ENCODE measurements at places on chromosomes 2 and 18.

GRCh38 chr2:220034426-220035130 is 407.1 kb downstream of the SLC4A3 start:
- no peak for DNase-seq

DNA sequence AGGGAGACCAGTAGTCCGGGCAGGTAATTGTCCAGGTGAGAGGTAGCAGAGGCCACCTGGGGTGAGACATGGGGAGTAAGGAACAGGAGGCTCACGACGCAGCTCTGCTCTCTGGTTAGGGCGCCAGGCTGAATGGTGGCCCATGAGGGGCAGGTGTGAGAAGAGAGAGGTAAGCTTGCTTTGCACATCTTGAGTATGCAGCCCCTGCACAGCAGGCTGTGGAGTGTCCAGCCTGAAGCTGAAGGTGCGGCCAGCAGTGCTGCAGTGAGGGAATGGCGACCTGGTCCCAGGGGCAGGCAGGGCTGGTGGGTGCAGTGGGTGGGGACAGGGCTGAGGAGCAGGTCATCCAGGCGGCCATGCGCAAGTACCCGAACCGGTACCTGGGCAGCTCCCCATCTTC is 15.7 kb downstream of the PRELID3A start:
- no peak for DNase-seq

DNA sequence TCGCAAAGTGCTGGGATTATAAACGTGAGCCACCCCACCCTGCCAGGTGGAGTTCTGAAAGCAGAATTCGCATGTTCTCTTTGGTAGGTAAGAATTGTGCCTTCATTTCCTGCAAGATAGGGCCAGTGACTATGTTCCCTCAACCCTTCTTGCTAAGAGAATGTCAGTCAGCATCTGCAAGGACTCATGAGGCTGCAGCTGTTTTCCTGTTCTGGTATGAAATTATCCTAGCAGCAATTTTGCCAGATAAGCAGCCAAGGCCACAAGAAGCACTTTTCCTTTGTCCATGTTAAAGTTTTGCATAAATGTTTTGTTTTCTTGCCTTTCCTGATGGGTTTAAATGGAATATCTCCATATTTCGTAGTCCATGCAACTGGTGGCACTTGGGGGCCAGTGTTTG is 6.8 kb upstream of the ARHGAP28 start:
- no peak for DNase-seq

DNA sequence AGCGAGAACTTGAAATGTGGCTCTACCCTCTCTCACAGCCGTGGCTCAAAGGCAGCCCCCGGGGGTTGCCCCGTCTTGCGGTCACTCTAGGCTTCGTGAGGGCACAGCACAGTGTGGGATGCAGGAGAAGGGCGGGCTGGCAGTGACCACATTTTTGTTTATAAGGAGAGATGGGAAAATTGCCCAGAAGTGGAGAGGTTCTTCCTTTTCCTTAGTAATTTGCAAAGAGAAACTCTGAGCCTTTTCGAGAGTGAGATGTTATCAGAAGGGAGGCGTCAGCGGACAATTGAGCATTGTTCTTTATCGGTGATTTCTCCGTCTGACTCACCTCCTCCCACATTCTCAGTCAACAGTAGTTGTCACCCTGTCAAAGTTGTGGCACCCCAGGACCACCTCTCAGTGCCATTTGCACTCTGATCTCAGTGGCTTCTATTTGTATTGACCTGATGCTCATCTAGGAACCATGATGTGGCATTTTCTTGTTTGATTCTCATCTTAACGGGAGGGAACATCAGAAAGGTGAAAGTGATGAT is 89.6 kb downstream of the ACAA2 start:
- peak; percentile 8 for DNase-seq

DNA sequence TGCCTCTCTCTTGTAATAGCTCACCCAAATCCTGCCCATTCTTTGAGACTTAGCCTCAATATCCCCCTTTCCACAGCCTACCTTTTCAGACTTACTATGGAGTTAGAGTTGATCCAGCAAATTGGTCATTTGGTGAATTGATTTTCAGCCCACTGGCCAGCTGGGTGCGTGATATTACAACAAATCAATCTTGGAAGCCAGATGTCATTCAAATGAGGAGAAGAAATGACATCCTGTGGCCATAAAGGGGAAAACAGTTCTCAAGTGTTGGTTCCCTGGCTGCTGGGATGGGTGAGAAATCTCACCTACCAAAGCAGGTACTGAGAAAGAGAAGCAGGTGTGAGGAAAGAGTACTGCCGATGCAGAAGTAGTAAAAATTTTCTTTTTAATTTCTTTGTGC is 36.7 kb upstream of the FOXI3 start:
- no peak for DNase-seq

DNA sequence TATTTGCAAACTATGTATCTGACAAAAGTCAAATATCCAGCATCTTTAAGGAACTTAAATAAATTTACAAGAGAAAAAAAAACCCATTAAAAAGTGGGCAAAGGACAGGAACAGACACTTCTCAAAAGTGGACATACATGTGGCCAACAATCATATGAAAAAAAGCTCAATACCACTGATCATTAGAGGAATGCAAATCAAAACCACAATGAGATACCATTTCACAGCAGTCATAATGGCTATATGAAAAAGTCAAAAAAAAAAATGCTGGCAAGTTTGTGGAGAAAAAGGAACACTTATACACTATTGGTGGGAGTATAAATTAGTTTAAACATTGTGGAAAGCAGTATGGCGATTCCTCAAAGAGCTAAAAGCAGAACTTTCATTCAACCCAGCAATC is 130.3 kb upstream of the LHCGR start:
- no peak for DNase-seq

- DNase-seq, result no peak
Measured at GRCh38 chr2:33242845-33243244, 233.6 kb upstream of the RASGRP3 start.
